ENCODE measurements at places on chromosomes 3 and 15. TPM values are rescaled to one million over a fixed set of nuclear protein-coding genes. Genes with fewer than 3 reads are reported as not detected.

DNA sequence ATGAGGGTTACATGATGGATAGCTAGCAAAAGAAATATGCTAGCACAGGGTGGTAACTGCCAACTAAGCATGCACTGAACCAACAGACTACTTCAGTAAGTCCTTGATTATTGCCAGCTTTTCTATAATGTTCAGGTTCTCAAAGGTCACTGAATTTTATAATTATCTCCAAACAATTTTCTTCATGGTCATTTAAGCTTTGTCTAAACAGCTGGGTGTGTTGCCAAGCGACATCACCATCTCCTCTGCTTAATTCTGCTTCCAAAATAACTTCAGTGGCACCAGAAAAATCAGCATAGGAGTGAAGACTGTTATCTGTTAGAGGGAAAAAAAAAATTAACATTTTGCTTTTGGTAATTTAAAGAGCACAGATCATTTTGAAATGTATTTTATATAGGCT lies 54.6 kb upstream of the TOP2B start:
- no peak overlapping the region for H3K27ac ChIP-seq
- peaks cover 8% of the 10 kb centered on the region for H3K36me3 ChIP-seq
- H3K4me3 ChIP-seq, result no peak overlapping the region

- no peak overlapping the region for H3K27ac ChIP-seq
- no peaks in the 10 kb centered on the region for H3K4me1 ChIP-seq
- peak; percentile 14 for DNase-seq
- H3K4me3 ChIP-seq, result no peak overlapping the region
- H3K36me3 ChIP-seq, result peaks cover 9% of the 10 kb centered on the region
- no peaks in the 10 kb centered on the region for H3K27me3 ChIP-seq
Measured at GRCh38 chr3:43338295-43338694, 52.0 kb downstream of the SNRK start.

- H3K36me3 ChIP-seq, result no peaks in the 10 kb centered on the region
- H3K27me3 ChIP-seq, result no peaks in the 10 kb centered on the region
- DNase-seq, result no peak
Measured at GRCh38 chr3:60673123-60673522, 578.1 kb downstream of the FHIT start.

DNA sequence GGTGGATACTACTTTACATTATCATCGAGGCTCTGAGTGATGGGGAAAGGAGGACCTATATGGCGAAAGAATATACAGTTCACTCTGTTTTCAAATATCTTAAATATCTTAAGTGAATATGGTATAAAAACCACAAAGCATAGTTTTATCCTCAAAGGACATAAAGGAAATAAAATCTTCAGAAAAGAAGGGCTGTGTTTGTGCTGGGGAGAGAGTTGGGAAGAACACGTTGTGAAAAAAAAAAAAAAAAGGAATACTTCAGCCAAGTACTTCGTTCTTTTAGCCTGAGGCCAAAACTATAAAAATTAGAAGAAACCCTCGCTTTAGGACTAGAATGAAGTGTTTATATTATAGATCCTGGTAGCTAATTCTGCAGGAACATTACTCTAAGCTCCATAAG lies 10.2 kb upstream of the TMEM212 start:
- peaks cover 28% of the 10 kb centered on the region for H3K4me1 ChIP-seq
- DNase-seq, result no peak
- H3K4me3 ChIP-seq, result no peak overlapping the region
- no peak overlapping the region for H3K27ac ChIP-seq

DNA sequence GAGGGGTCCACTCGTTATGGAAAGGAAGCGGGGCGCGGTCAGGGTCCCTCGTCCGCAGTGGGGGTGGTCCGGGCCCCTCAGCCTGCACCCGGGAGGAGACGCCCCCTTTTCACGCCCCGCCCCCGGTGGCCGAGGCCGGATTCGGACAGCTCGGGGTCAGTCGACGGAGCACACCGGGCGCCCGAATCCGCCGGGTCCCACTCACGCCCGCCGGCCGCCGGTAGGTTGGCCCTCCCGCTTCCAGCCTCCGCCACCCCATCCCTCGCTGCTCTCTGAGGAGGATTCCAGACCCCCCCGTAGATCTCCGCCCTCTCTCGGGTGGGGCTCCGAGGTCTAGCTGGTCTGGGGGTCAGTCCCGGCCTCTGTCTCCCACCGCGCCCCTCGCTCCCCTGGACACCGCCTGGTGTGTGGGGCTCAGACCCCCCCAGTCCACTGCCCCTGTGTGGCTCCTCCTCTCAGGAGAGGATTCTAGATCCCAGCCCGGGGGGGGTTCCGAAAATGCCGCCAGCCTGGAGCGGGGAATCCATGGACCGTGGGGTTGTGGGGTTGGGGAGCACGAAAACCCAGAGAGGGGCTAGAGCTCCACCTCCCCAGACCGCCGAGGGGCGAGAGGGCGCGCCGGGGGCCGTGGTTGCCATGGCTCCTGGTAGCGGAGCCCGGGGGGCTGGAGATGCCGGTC lies 725 bp downstream of the CHL1 start:
- no peak overlapping the region for H3K27ac ChIP-seq
- H3K27me3 ChIP-seq, result peaks cover 84% of the 10 kb centered on the region
- no peak for DNase-seq
- peak overlapping the region; percentile 37 for H3K4me3 ChIP-seq
- H3K4me1 ChIP-seq, result no peaks in the 10 kb centered on the region

- peaks cover 13% of the 10 kb centered on the region for H3K4me1 ChIP-seq
- DNase-seq, result no peak
- H3K27me3 ChIP-seq, result no peaks in the 10 kb centered on the region
- no peaks in the 10 kb centered on the region for H3K36me3 ChIP-seq
Measured at GRCh38 chr15:75229191-75230015, 27.7 kb downstream of the C15orf39 start.

LRIG1 gene
- polyA plus RNA-seq, result 35.6 TPM

DNA sequence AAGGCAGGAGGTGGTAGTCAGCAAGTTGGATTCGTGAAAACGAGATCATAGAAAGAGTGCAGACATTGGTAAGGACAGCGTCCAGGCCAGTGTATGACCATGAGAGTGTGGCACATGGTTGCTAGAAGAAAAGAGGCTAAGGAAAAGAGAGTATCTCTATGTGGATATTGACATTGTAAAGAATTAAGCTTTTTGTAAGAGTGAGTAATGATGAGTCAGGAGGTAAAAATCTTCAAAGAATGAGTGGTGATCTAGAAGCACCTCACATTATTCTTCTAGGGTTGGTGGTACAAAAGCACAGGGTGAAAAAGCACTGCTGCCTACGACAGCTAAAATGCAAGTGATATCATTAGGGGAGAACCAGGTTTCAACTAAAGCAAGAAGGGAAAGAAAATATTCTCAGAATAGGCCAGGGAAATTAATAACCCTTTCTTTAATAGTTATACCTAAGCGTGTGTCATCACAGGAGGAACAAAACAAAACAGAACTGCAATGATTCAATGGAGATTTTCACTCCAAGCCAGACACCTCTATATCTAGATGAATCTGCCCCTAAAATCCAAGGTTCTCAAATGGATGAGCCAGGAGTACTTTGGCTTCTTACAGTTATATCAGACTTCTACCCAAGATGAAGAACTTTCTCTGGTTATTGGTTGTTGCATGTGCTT lies 884.7 kb downstream of the NAALADL2 start:
- DNase-seq, result no peak
- no peaks in the 10 kb centered on the region for H3K4me1 ChIP-seq
- no peak overlapping the region for H3K27ac ChIP-seq
- H3K36me3 ChIP-seq, result no peaks in the 10 kb centered on the region
- H3K27me3 ChIP-seq, result no peaks in the 10 kb centered on the region

Data from cardiac muscle cell (in vitro differentiated cells and primary cell).